ENCODE measurements at places on chromosomes 5 and 9.

- H3K4me1 ChIP-seq, result no peaks in the 10 kb centered on the region
- no peaks in the 10 kb centered on the region for H3K36me3 ChIP-seq
- H3K27ac ChIP-seq, result no peak overlapping the region
- DNase-seq, result no peak
- H3K27me3 ChIP-seq, result no peaks in the 10 kb centered on the region
Observed at GRCh38 chr5:139837711-139838380, 42.2 kb downstream of the PSD2 start.

DNA sequence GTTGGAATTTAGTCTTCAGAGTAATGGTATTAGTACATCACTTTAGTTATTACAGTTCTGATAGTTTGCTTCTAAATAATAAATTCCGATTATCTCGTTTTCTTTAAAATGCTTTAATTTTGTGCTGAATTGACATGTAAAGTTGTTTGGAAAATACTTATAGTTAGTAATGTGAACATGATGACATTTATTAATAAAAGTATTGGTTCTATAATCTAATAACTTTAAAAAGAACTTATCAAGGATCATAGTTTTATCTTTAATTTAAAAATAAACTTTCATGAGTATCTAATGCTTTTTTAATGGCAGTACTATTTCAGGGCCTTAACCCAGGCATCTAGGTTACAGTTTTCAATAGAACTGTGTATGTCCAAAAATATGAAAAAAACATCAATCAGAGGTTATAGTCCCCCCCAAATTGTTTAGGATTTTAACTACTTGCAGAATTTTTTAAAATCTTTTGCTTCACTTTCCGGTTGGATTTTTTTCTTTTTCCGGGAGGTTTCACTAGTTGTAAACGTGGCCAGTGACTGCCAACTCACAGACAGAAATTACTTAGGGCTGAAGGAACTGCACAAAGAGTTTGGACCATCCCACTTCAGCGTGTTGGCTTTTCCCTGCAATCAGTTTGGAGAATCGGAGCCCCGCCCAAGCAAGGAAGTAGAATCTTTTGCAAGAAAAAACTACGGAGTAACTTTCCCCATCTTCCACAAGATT, 680 bp downstream of the GPX8 start:
- H3K4me1 ChIP-seq, result no peaks in the 10 kb centered on the region
- H3K36me3 ChIP-seq, result no peaks in the 10 kb centered on the region
- DNase-seq, result peak; percentile 63
- H3K27ac ChIP-seq, result no peak overlapping the region
- H3K27me3 ChIP-seq, result no peaks in the 10 kb centered on the region
- H3K4me3 ChIP-seq, result peak overlapping the region; percentile 62

- H3K27me3 ChIP-seq, result no peaks in the 10 kb centered on the region
- peaks cover 18% of the 10 kb centered on the region for H3K4me1 ChIP-seq
- DNase-seq, result no peak
- no peaks in the 10 kb centered on the region for H3K36me3 ChIP-seq
- H3K4me3 ChIP-seq, result no peak overlapping the region
Observed at GRCh38 chr5:142869886-142870285, 99.7 kb downstream of the ARHGAP26 start.

GRCh38 chr9:35686222-35687203, 3.2 kb downstream of the TPM2 start:
- peak overlapping the region; percentile 100 for H3K27ac ChIP-seq
- H3K36me3 ChIP-seq, result peaks cover 52% of the 10 kb centered on the region
- H3K4me3 ChIP-seq, result peak overlapping the region; percentile 100
- DNase-seq, result no peak
- no peaks in the 10 kb centered on the region for H3K27me3 ChIP-seq

DNA sequence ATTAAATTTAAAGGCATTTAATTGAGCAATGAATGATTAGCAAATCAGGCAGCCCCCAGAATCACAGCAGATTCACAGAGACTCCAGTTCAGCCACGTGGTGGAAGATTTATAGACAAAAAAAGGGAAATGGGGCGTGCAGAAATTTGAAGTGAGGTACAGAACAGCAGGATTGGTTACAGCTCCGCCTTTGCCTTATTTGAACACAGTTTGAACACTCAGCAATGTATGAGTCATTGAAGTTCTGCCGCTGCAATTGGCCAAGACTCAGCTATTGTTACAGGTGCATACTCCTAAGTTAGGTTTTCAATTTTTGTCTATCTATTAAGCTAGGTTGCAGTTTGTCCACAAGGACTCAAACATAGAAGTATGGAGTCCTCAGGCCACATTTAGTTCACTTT, 157.7 kb upstream of the SLC12A2 start:
- no peak for DNase-seq
- no peaks in the 10 kb centered on the region for H3K27me3 ChIP-seq
- H3K27ac ChIP-seq, result no peak overlapping the region

DNA sequence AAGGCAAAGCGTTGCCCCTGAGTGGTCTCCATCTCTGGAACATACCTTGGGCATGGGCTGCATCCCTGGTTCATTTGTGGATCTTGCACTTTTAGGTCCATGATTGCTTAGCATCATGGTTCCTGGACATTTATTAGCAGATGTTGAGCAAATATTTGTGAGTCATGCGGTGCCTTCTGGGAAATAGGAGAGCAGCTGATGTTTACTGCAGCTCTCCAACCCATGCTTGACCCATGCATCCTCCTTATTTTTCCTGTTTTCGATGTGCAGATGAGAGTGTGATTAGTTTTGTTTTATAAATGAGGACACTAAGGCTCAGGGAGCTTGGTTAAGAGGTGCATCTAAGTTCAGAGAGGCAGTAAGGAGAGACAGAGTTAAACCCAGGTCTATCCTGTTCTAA, 253.7 kb downstream of the ICE1 start:
- DNase-seq, result no peak
- H3K27me3 ChIP-seq, result no peaks in the 10 kb centered on the region
- H3K36me3 ChIP-seq, result no peaks in the 10 kb centered on the region
- peak overlapping the region; percentile 36 for H3K27ac ChIP-seq

- no peak overlapping the region for H3K27ac ChIP-seq
- H3K27me3 ChIP-seq, result no peaks in the 10 kb centered on the region
- H3K4me1 ChIP-seq, result no peaks in the 10 kb centered on the region
- H3K4me3 ChIP-seq, result no peak overlapping the region
- no peak for DNase-seq
Observed at GRCh38 chr5:135821061-135821801, 13.2 kb upstream of the SLC25A48 start.

DNA sequence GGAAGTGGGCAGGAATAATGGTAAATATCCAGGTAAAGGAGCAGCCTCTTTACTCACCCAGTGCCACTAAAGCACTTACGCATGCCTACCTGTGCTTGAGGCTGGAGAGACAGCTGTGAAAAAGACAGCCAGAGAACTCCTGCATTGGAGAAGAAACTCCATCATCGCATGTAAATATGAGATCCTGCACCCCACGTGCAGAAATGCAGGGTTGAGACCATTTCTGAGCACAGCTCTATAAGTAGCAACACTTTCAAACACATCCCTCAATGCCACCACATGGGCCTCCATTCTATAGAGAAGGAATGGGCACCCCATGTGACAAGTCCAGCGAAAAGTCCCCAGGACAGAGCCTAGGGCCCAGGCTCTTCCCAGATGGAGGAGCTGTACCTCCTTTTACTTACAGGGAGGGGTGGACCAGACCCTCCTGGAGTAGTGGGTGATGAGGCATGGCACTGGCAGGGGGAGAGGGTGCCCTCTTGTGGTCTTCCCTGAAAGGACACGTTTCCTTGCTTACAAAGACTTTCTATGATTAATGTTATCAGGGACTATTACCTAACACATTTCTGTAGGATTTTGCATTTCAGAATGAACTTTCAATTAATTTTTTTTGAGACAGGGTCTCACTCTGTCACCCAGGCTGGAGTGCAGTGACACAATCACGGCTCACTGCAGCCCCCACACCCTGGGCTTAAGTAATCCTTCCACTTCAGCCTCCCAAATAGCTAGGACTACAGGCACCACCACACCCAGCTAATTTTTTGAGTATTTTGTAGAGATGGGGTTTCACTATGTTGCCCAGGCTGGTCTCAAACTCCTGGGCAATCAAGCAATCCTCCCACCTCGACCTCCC, 55.3 kb upstream of the IL17B start:
- peaks cover 8% of the 10 kb centered on the region for H3K4me1 ChIP-seq
- DNase-seq, result no peak
- H3K36me3 ChIP-seq, result no peaks in the 10 kb centered on the region
- H3K27ac ChIP-seq, result no peak overlapping the region
- H3K27me3 ChIP-seq, result no peaks in the 10 kb centered on the region
- H3K4me3 ChIP-seq, result no peak overlapping the region

- no peaks in the 10 kb centered on the region for H3K36me3 ChIP-seq
- H3K4me3 ChIP-seq, result no peak overlapping the region
- no peaks in the 10 kb centered on the region for H3K27me3 ChIP-seq
- no peak for DNase-seq
- H3K4me1 ChIP-seq, result no peaks in the 10 kb centered on the region
Observed at GRCh38 chr9:127586096-127586495, 26.0 kb upstream of the STXBP1 start.

GRCh38 chr5:68021227-68021626, 194.3 kb upstream of the PIK3R1 start:
- DNase-seq, result no peak
- no peaks in the 10 kb centered on the region for H3K4me1 ChIP-seq
- no peaks in the 10 kb centered on the region for H3K36me3 ChIP-seq
- H3K4me3 ChIP-seq, result no peak overlapping the region
- H3K27ac ChIP-seq, result no peak overlapping the region
- no peaks in the 10 kb centered on the region for H3K27me3 ChIP-seq

- H3K27me3 ChIP-seq, result no peaks in the 10 kb centered on the region
- DNase-seq, result no peak
- H3K4me3 ChIP-seq, result no peak overlapping the region
- H3K4me1 ChIP-seq, result peaks cover 11% of the 10 kb centered on the region
- no peaks in the 10 kb centered on the region for H3K36me3 ChIP-seq
Observed at GRCh38 chr9:22050924-22051323, 41.8 kb upstream of the CDKN2B start.

DNA sequence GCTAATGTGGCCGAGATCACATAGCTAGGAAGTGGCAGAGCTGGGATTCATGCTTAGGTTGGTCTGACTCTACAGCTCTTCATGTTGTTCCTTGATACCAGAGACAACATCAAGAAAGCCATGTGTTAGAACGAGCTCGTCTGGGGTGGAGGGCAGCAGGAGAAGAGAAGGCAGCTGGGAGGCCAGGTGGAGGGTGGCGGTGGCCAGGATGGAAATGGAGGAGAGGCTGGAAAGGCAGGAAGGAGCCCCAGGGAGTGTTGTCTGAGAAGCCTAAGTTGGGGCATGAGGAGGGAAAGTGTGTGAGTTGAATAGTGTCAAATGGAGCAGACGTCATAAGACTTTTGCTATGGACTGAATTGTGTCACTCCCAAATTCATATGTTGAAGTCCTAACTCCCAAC, 315.3 kb downstream of the GADD45G start:
- H3K27ac ChIP-seq, result no peak overlapping the region
- no peaks in the 10 kb centered on the region for H3K36me3 ChIP-seq
- no peak overlapping the region for H3K4me3 ChIP-seq
- no peak for DNase-seq
- H3K27me3 ChIP-seq, result no peaks in the 10 kb centered on the region
- no peaks in the 10 kb centered on the region for H3K4me1 ChIP-seq

- no peaks in the 10 kb centered on the region for H3K27me3 ChIP-seq
- no peaks in the 10 kb centered on the region for H3K4me1 ChIP-seq
- no peak overlapping the region for H3K27ac ChIP-seq
Observed at GRCh38 chr5:156920861-156921431, 42.1 kb downstream of the TIMD4 start.

DNA sequence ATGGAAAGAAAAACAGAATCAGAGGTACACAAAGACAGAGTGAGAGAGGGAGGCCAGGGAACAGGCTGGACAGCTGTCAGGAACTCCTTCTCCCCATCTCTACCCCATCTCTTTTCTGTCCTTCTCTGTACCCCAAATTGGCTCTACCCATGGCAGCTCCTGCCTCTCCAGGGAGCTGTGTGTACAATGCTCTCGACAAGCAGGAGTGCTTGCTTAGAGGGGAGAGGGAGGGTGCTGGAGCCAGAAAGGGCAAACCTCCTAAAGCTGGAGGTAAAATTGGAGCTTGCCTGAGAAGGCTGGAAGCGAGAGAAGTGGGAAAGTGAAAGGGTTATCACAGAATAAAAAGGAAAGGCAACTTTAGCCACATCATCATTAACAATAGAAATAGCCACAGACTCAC, 6.4 kb downstream of the TPM2 start:
- DNase-seq, result no peak
- H3K36me3 ChIP-seq, result no peaks in the 10 kb centered on the region
- peak overlapping the region; percentile 100 for H3K4me3 ChIP-seq
- peak overlapping the region; percentile 100 for H3K27ac ChIP-seq
- peaks cover 27% of the 10 kb centered on the region for H3K4me1 ChIP-seq

GRCh38 chr9:33159777-33160127, 7.4 kb downstream of the B4GALT1 start:
- peak overlapping the region; percentile 95 for H3K27ac ChIP-seq
- peak overlapping the region; percentile 26 for H3K4me3 ChIP-seq
- peaks cover 98% of the 10 kb centered on the region for H3K4me1 ChIP-seq
- H3K27me3 ChIP-seq, result no peaks in the 10 kb centered on the region

GRCh38 chr5:144510845-144511579, 340.3 kb downstream of the KCTD16 start:
- H3K36me3 ChIP-seq, result no peaks in the 10 kb centered on the region
- H3K27ac ChIP-seq, result no peak overlapping the region
- no peaks in the 10 kb centered on the region for H3K27me3 ChIP-seq
- no peak overlapping the region for H3K4me3 ChIP-seq
